ENCODE measurements at places on chromosomes 13 and 19.

GRCh38 chr13:23443878-23444277 lies 10.4 kb upstream of the SACS start:
- DNase-seq: no peak

DNA sequence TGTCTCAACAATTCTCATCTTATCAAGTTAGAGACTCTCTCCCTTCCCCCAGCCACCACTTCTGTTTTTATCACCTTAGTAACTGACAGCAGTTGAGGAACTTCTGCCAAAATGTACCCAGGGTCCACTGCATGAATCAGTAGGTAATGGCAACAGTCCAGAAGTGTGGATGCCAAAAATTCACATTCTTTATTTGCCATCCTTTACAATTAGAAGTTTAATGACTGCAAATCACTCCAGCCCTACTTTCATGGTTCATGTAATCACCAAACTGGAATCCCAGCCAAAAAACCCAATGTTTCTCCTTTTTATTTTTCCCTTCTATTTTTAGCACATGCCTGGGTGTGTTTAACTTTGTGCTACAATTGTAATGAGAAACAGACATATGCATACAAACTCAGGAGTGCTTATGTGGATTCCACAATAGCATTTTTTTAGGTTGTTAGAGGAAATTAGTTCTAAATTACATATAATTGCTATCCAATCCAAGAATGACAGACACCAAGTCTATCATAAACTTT lies 243.5 kb downstream of the RGCC start:
- no peak for DNase-seq

DNA sequence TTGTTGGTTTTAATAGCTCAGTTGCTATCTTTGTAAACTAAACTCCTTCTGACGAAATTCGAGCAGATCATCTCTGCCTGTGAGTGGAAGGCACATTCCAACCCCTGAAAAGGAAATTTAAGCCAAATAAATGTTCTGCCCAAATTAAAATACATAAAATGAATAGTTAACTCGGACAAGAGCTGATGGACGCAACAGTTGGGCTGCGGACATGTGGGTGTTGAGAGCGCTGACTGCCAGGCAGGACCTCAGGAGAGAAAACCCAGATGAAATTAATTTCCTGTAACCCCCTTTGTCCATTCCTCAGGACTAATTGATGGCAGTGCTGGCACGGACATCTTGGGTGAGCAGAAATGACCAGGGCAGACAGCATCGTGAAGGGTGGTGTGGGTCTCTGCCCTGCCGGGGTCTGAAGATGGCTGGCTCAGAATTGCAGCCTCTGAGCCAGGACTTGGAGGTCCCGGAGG lies 86.5 kb downstream of the TSHZ3 start:
- DNase-seq: no peak

- no peak for DNase-seq
Observed at GRCh38 chr19:57105976-57106721, 13.6 kb upstream of the USP29 start.

- DNase-seq: no peak
Observed at GRCh38 chr13:40598569-40598968, 67.9 kb downstream of the FOXO1 start.

GRCh38 chr19:21850656-21851255 lies 14.8 kb upstream of the ZNF43 start:
- DNase-seq: no peak

GRCh38 chr19:38815059-38816001 lies 2.6 kb upstream of the LGALS4 start:
- no peak for DNase-seq

GRCh38 chr13:86562866-86563265 lies 763.6 kb upstream of the SLITRK6 start:
- no peak for DNase-seq

DNA sequence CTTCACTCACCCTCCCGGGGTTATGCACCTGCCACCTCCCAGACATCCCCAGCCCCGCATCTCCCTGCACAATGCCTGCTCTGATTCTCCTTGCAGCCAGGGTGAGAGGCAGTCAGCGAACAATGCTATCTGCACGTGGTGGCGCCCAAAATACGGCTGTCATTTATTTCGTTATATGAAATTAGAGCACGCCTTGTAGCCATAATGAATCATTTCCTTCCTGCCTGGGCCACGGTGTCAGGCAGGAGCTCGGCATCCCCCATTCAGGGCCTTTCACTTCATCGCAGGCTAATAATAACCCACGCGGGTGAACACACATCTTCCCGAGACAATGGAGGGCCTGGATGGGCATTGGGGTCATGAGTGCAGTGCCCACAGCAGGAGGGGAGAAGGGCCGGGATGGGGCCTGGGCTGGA lies 143.8 kb upstream of the ZNF507 start:
- DNase-seq: no peak

DNA sequence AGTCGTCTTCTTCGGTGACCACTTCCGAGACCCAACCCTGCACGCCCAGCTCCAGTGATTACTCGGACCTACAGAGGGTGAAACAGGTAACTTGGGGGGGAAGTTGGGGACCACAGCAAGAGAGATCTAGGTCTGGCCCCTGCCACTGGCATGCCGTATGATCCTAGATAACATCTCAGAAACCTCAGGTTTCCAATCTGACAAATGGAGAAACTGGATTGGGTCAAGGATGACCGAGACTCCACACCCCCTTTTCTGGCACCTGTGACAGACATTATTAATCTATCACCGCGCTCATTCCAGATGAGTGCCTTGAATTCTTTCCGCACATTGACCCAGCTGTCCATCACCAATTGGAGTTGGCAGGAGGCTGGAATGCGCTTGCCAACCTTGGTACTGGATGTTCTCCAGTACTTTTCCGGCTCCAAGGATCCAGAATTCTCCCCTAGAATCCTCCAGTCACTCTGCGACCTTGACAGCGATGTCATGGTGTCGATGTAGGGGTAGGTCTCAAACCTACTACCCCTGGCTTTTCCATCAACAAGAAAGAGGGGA lies 17.4 kb downstream of the VASP start:
- no peak for DNase-seq

DNA sequence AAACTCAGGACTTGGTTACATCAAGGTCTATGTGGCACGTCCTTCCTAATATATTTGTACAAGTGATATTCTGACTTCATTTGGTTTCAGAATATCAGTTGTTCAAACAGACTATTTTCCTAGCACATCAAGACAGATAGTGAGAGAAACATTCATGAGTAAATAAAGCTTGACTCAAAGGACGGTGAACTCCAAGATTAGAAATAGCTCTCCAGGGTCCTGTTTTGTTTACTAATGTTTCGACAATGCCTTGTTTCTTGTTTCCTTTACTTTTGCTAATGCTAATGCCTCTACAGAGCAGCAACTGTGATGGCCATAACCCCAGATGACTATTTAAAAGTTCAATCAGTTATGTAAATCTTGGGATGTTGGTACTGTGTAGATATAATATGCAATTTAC lies 313.9 kb downstream of the KLF12 start:
- DNase-seq: no peak

DNA sequence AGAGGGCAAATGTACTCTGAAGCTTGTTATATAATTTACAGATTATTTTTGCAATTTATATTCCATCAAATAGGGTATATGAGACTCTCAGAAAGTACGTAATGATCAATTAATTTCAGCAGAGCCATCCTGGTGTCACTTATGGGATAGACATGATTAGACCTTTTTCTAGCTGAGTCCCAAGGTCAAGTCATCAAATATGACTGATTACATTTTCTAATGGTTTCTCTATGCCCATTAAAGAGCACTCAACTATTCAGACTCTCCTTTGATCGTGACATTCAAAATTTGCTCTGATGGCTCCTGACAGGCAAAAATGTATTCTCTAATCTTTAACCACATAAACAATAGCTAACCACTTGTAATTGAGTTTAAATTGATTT lies 469.2 kb downstream of the COG6 start:
- DNase-seq: no peak

GRCh38 chr13:99347335-99347878 lies 40.2 kb upstream of the GPR183 start:
- DNase-seq: no peak

- DNase-seq: no peak
Observed at GRCh38 chr13:114288157-114288591, 6.8 kb downstream of the UPF3A start.

GRCh38 chr19:40822161-40822560 lies 23.2 kb downstream of the EGLN2 start:
- no peak for DNase-seq

DNA sequence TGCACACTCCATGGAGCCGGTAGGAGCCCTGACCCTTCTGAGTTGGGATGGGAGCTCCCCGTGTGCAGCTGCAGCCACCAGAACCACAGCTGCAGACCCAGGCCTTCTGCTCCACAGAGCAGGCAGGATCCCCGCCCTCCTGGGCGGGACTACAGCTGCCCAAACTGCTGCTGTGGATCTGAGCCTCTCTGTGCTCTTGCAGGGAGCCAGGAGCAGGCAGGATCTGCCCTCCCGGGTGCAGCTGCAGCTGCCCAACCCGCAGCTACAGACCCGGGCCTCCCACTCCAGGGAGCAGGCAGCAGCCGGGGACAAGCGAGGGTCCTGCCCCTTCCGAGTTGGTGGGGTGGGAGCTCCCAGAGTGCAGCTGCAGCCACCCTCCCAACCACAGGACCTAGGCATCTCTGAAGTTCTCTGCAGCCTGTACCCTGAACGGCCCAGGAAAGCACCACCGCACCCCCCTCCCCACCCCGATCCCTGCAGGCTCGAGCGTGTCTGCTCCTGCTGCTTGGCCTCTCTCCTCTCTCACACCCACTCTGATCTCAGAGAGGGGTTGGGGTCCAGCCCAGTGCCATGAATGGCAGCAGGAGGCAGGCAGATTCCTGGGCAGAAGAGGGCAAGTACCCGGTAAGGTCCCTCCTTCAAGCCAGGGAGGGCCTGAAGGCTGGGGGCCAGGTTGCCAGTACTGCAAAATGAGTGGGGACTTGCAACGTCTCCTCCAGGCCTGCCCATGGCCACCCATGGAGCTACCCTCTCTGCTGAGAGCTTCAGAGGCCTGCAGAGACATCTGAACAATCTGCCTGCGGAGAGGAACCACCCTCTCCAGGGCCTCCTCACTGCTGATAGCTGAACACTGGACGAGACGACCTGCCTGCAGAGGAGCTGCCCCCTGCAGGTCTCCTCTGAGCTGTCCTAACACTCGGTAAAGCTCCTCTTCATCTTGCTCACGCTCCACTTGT lies 16.4 kb upstream of the EMP3 start:
- DNase-seq: no peak

DNA sequence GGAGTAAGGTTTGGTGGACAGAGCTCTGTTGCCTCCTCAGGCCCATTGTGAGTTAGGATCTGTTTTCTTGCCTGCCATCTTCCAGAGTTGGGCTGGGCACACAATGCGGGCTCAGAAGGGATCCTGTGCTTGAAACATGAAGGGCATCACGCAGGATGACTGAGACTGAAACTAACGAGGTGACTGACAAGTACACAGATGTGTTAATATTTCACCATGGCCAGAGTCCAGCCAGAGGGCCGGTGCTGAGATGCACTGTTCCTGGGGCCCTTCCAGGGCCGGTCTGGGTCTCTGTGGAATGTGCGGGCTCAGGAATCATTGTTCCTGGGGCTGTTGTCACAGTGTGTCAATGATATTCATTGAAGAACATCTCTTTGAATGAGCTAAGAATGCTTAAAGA lies 163.7 kb downstream of the URI1 start:
- DNase-seq: no peak

DNA sequence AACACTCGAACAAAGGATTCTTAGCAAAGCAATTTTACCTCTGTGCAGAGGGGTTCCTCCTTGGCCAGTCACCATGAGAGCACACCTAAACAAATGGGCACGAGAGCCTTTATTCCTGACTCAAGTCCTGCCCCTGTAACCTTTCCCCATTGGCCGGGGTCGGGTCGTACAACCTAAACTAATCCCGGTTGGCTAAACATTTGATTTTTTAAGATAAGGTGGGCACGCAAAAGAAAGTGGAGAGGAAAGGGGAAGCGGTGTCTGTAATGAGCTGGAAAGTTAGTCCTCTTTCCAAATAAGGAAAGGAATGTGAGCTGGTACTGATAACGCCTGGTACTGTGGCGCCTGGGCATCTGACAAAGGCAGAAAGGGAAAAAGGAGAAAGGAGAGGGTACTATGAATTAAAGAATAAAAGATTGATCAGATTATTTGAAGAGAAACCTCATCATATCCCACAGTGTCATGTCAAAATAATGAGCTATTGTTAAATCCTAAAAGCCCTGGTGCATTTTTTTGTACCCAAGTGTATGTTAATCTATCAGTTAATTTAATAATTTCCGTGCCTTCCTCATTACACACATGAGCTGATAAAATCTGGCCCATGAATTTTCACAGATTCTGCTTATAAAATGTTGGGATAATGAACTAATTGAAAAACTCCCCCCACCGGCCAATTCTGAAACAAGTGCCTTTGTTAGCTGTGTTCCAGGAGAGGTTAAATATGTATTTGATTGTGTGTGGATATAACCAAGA lies 335.7 kb downstream of the RFC3 start:
- DNase-seq: no peak

- DNase-seq: no peak
Observed at GRCh38 chr13:77235456-77236022, 91.4 kb downstream of the MYCBP2 start.

- no peak for DNase-seq
Observed at GRCh38 chr13:114097212-114097892, 35.1 kb downstream of the RASA3 start.

DNA sequence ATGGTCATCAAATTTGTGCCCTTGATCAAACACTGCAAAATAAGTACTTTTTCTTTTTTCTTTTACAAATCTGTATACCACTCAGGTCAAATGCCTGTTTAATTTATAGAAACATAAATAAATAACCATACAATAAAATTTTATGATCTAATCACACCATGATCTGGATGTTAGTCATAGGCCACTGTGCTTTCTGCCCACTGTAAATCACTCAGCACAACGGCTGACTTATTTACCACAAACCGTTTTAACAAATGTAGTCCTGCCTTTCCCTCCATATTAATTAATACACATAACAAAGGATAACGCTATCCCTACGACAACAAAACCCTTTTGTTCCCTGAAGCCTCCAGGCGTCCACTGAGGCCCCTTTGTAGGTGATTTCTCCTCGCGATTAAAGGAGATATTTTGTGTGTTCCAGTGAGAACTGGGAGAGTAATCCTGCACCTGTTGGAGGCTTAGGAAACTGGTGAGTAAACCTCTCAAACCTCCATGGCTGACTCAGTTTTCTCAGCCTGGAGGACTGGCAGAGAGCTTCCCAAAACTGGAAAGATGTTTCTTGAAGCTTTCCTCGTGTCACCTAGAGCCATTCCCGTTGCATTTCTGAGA lies 477.1 kb upstream of the SGCG start:
- DNase-seq: no peak
